Activated CD4-positive, alpha-beta T cell treated with anti-CD3 and anti-CD28 coated beads for 48 hours (primary cell): ENCODE measurements at places on chromosomes 12 and 14.

GRCh38 chr12:6813363-6813762 is 8.3 kb upstream of the GPR162 start:
- no peak for DNase-seq

GRCh38 chr12:44611538-44611937 is 264.6 kb downstream of the NELL2 start:
- DNase-seq, result no peak

- DNase-seq, result no peak
Measured at GRCh38 chr12:52442600-52443061, 8.5 kb upstream of the KRT75 start.

GRCh38 chr12:56007564-56008559 is 10.8 kb downstream of the SUOX start:
- DNase-seq, result peak; percentile 71

DNA sequence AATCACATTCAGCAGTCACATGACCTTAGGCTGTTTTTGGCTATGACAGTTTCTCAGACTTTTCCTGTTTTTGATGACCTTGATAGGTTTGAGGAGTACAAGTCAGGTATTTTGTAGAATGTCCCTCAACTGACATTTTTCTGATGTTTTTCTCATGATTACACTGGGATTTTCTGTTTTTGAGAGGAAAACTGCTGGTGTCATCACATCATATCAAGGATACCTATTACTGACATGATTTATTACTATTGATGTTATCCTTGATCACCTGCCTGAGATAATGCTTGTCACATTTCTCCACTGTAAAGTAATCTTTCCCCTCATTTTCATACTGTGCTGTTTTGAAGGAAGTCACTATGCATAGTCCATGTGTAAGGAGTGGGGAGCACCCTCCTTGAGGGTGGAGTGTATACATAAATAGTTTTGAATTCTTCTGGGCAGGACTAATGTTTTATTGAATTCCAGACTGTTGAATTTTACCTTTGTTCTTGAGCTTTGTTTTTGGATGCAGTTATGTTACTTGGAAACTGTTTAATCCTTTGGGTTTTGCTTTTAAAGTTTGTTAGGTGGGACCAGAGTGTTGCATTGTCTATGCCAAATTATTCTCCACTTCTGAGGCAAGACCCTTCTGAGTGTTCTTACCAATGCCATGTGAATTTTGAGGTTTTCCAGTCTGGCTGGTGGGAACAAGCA is 444.5 kb upstream of the FAR2 start:
- no peak for DNase-seq

DNA sequence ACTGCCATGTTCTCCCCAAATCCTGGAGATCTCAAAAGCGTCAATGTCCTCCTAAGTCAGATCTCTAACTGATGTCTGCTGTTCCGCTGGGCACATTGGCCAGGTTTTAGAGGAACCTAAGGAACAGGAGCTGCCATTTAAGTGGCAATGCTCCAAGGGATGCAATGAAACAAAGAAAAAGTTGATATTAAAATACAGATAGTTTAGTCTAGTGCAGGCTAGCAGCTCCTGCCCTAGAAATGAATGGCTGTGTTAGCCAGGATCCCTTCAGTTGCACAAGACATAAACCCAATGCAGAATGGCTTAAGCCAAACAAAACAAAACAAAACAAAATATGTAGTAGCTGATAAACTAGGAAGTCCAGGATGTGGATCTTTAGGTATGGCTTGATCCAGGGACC is 144.1 kb downstream of the HMGA2 start:
- no peak for DNase-seq

GRCh38 chr12:81084811-81085350 is 7.0 kb downstream of the ACSS3 start:
- DNase-seq, result no peak

DNA sequence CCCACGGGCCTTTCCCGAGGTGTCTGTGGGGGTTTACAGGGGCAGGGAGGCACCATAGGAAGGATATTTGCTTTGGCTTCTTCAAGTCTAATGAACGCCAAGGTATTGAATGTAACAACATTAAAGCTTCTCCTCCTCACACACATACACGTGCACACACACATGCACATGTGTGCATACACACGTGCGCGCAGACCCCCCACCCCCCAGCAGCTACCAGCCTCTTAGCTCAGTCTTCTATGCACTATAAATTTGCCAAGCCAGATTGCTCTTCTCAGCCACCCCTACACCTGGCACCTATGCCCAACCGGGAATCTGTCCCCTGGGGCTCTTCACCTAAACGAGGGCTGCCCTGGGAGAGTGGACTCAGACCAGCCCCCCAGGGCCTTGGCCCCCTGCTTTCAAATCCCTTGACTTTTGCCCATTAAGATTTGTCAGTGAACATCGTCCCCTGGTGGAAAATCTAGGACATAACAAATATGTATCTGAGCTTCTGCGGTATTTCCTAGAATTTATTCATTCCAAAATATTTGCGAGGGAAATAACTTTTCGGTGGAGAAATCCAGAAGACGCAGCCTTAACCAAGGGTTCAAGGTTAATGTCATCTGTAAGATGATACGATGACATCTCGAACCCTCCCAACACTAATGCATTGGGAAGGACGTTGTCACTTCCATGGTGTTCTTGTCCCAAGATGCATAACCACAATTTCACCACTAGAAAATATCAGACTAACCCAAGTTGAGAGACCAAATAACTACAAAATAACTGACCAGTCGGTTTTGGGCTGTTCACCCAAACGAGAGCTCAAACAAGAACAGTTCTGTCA is 330.4 kb downstream of the MED13L start:
- DNase-seq, result no peak

DNA sequence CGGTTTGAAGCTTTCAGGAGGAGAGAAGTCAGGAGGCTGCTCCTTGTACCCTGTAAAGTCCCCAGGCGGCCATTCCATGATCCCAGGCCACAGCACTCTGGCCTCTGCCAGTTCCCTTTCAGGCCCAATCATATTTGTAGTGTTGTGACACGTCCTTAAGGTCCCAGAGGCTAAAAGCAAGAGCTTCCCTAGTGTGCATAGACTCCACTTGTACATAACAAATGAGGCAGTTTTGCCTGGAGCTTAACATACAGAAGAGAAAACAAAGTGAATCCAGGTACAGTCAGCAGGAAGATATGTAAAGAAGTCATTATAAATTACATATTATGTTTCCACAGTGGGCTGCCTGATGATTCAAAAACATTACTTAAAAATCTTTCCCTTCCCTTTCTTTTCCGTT is 81.1 kb upstream of the RPH3A start:
- no peak for DNase-seq

GRCh38 chr14:106459971-106460730 is 933.8 kb downstream of the TMEM121 start:
- peak; percentile 80 for DNase-seq

GRCh38 chr12:120079411-120080400 is 36.8 kb downstream of the RAB35 start:
- DNase-seq, result no peak
